Urinary bladder (tissue), 4 donors: ENCODE measurements at places on chromosomes 5 and 9. TPM values are rescaled to one million over a fixed set of nuclear protein-coding genes. Genes with fewer than 3 reads are reported as not detected.

PCDHGA5 gene
- total RNA-seq, result 7.0 TPM

CDKN2B gene
- total RNA-seq, result 1.8 TPM

GFI1B gene
- 0.26 TPM for total RNA-seq

NINJ1 gene
- total RNA-seq, result 13.2 TPM

TMEM215 gene
- 0.21 TPM for total RNA-seq

ACTBL2 gene
- total RNA-seq, result not detected

STOML2 gene
- 52.3 TPM for total RNA-seq

LOX gene
- 158 TPM for total RNA-seq

ZBTB34 gene
- 24.7 TPM for total RNA-seq

SPATA31A6 gene
- not detected for total RNA-seq

CNTNAP3 gene
- 20.9 TPM for total RNA-seq

PSIP1 gene
- 105 TPM for total RNA-seq

FAM53C gene
- 20.3 TPM for total RNA-seq

RLN1 gene
- 0.42 TPM for total RNA-seq

RASGEF1C gene
- 0.69 TPM for total RNA-seq

RASGRF2 gene
- total RNA-seq, result 5.0 TPM
